ENCODE measurements at places on chromosomes 7 and 10. TPM values are rescaled to one million over a fixed set of nuclear protein-coding genes. Genes with fewer than 3 reads are reported as not detected.

- H3K4me1 ChIP-seq = no peaks in the 10 kb centered on the region
- no peak overlapping the region for H3K4me3 ChIP-seq
- no peaks in the 10 kb centered on the region for H3K27me3 ChIP-seq
- no peak overlapping the region for H3K27ac ChIP-seq
- no peaks in the 10 kb centered on the region for H3K36me3 ChIP-seq
- no peak for DNase-seq
Observed at GRCh38 chr7:112537822-112538387, 57.1 kb downstream of the LSMEM1 start.

- H3K4me3 ChIP-seq = peak overlapping the region; percentile 91
- peaks cover 6% of the 10 kb centered on the region for H3K27me3 ChIP-seq
- DNase-seq = peak; percentile 38
- peaks cover 17% of the 10 kb centered on the region for H3K36me3 ChIP-seq
Observed at GRCh38 chr10:62805231-62806099, 945 bp downstream of the ADO start.

- no peaks in the 10 kb centered on the region for H3K27me3 ChIP-seq
- H3K4me3 ChIP-seq = no peak overlapping the region
- H3K36me3 ChIP-seq = no peaks in the 10 kb centered on the region
Observed at GRCh38 chr7:19413443-19413965, 268.3 kb upstream of the FERD3L start.

- no peaks in the 10 kb centered on the region for H3K27me3 ChIP-seq
- no peak for DNase-seq
- H3K36me3 ChIP-seq = no peaks in the 10 kb centered on the region
- H3K27ac ChIP-seq = no peak within 1 kb of the TSS
Observed at GRCh38 chr7:144403649-144404061, at the start of gene NOBOX. TSS of gene NOBOX (minus strand) at chr7:144403693.

- no peaks in the 10 kb centered on the region for H3K27me3 ChIP-seq
- DNase-seq = peak; percentile 80
- no peak overlapping the region for H3K27ac ChIP-seq
- H3K4me1 ChIP-seq = no peaks in the 10 kb centered on the region
- H3K4me3 ChIP-seq = no peak overlapping the region
Observed at GRCh38 chr7:64098-64915, 128.1 kb upstream of the FAM20C start.

DNA sequence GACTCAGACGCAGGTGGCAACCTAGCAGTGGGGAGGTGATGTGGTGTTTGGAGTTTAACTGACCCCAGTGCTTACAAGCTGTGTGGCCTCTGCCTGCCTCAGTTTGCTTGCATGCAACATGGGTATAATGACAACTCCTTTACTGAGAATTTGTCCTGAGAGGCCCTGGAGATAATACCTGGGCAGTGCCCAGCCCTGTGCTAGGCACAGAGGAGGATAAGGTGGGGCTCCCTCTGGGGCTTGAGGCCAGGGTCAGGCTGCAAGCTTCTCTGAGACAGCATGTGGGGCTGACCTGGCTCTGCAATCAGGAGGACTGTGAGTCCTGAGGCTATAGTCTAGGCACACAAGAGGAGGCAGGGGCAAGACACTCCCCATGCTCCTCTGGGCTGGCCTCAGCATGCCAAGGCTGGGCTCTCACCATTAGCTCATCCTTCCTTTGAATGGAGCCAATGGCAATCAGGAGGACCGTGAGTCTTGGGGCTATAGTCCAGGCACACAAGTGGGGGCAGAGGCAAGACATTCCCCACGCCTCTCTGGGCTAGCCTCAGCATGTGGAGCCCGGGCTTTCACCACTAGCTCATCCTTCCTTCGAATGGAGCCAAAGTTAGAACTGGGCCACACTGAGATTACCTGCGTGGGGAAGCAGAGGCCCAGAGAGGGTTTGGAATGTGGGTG lies 147.9 kb downstream of the RPS24 start:
- peak; percentile 6 for DNase-seq
- H3K27me3 ChIP-seq = peaks cover 35% of the 10 kb centered on the region
- no peak overlapping the region for H3K27ac ChIP-seq
- H3K36me3 ChIP-seq = no peaks in the 10 kb centered on the region
- peaks cover 6% of the 10 kb centered on the region for H3K4me1 ChIP-seq

DNA sequence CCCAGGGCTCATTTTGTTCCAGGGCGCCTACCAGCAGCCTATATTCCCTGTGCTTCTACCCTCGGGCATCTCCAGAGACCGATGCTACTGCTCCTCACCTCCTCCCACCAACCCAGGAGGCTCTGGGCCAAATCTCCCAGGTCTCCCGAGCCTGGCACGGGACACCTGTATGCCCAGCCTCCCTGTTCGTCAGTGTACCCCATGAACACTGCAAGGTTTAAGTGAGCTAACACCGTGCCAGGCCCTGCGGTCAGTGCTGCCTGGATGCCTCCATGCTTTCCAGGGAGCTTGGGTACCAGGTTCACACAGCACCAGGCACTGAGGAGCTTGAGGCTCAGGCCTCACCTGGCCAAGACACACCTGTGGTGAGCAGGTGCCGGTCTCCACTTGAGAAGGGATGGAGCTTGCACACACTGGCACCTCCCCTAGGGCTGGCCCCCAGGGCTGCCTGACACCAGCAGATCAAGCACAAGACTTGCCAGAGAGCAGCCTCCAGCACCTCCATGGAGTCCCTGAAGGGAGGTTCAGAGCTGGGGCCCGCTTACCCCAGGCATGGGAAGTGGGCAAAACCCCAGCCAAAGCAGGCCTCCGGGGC lies 80.3 kb downstream of the FAM53B start:
- H3K27ac ChIP-seq = no peak overlapping the region
- H3K36me3 ChIP-seq = peaks cover 8% of the 10 kb centered on the region
- no peak for DNase-seq
- no peaks in the 10 kb centered on the region for H3K4me1 ChIP-seq

GRCh38 chr7:47074702-47075153 lies 507.2 kb downstream of the TNS3 start:
- no peaks in the 10 kb centered on the region for H3K36me3 ChIP-seq
- no peak overlapping the region for H3K4me3 ChIP-seq
- H3K27me3 ChIP-seq = no peaks in the 10 kb centered on the region
- no peaks in the 10 kb centered on the region for H3K4me1 ChIP-seq

- H3K36me3 ChIP-seq = no peaks in the 10 kb centered on the region
- H3K4me3 ChIP-seq = no peak overlapping the region
- peaks cover 14% of the 10 kb centered on the region for H3K4me1 ChIP-seq
- peak overlapping the region; percentile 93 for H3K27ac ChIP-seq
- H3K27me3 ChIP-seq = no peaks in the 10 kb centered on the region
Observed at GRCh38 chr7:81623251-81623855, 146.5 kb downstream of the HGF start.

DNA sequence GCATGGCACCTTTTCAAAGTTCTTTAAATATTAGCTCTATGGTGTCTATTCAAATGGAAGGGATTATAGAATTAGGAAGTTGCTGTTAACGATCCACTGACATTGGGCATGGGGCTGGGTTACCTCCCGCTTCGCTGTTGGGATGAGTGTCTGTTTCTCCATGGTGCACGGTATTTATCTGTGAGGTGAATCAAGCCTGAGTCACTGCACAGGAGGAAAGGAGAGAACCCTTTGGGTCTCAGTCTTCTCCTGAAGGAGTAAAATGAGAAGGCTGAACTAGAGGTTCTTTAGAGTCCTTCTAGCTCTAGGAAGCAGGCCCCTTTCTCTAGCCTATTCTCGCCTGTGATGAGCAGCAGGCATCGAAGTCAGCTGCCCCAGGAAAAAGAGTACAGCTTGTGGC lies 7.3 kb downstream of the JCAD start:
- no peak overlapping the region for H3K4me3 ChIP-seq
- no peaks in the 10 kb centered on the region for H3K4me1 ChIP-seq
- peaks cover 28% of the 10 kb centered on the region for H3K27me3 ChIP-seq
- DNase-seq = peak; percentile 31

DNA sequence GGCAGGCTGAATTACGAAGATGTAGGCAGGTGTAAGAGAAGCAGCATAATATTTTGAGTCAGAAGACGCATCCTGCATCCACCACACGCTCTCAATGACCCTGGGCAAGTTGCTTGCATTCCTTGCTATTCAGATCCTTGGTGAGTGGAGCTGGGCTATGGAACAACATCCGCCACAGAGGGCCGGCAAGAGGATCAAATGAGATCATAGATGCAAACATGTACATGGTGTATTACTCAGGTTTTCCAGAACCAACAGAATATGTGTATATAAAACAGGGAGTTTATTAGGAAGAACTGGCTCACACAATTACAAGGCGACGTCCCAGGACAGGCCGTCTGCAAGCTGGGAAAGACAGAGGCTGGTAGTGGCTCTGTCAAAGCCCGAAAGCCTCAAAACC lies 51.5 kb downstream of the ADAM12 start:
- no peaks in the 10 kb centered on the region for H3K4me1 ChIP-seq
- no peak overlapping the region for H3K4me3 ChIP-seq
- H3K27ac ChIP-seq = no peak overlapping the region
- no peak for DNase-seq
- no peaks in the 10 kb centered on the region for H3K27me3 ChIP-seq
- no peaks in the 10 kb centered on the region for H3K36me3 ChIP-seq

DNA sequence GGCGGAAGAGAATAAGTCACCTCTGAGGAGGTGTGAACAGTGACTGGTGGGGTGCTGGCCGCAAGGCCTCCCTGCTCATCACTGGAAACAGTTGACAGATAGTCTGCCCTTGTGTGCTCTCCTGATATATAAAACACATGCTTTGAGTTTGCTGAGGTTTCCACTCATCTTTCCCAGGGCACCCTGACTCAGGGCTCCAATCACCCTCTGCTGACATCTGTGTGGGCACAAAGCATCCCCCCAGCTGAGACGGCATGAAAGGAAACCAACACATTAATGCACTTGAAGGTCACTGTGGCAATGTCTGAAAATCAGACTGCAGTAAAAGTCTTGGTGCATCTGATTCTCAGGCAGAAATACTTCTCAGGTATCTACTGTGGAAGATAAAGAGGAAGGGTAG lies 49.8 kb downstream of the EPDR1 start:
- no peaks in the 10 kb centered on the region for H3K36me3 ChIP-seq
- no peak overlapping the region for H3K4me3 ChIP-seq
- H3K27ac ChIP-seq = no peak overlapping the region
- no peaks in the 10 kb centered on the region for H3K4me1 ChIP-seq

DNA sequence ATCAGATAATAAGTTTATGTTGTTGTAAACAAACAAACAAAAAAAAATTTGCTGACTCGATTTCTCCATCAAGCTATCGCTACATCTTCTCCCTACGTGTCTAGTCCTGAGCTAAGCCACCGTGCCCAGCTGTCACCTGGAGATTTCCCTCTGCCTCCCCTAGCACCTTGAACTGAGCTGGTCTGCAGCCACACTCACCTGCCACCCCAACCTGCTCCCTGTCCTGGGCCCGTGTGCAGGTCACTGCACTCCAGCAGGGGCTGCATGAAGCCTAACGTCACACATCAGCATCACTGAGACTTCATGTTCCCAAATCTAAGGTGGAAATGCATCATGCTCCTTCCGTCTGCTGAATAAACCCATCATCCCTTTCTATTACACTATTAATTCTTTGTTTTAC lies 44.4 kb downstream of the TEX36 start:
- H3K4me3 ChIP-seq = no peak overlapping the region
- no peak for DNase-seq
- H3K27ac ChIP-seq = no peak overlapping the region

GRCh38 chr7:94368371-94368791 lies 26.3 kb upstream of the COL1A2 start:
- H3K4me1 ChIP-seq = peaks cover 17% of the 10 kb centered on the region
- H3K27me3 ChIP-seq = no peaks in the 10 kb centered on the region
- H3K36me3 ChIP-seq = no peaks in the 10 kb centered on the region
- peak; percentile 70 for DNase-seq
- H3K27ac ChIP-seq = peak overlapping the region; percentile 82

DNA sequence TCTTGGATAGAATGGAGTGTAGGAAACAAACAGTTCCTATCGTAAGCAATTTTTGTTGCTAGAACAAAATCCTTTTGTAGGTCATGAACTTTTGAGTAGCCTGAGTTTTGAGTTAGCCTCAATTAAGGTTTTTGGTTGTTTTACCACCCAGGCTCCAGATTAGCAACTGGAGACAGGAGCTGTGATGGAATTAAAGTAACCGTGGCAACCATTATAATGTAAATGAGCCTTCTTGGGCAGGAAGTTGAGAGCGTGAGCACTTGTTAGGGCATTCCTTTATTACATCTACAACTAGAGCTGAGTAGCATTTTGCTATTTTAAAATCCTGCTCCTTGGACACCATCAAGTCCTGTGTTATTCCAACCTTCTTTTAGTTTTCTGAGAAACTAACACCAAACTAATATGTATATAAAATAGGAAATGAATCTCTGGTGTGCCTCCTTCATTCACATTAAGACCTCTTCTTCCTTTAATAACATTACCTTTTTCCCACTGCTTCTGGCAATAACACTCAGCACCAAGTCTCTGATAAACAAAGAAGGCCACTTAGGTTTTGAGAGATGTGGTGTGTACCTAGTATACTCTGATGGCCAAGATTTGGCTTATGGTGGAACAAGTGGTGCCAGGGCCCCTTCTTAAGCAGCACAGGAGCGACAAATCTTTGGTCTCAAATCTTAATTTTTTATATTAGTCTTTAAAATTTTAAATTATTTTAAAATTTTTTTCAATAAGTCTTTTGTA lies 34.0 kb downstream of the AHCYL2 start:
- no peak overlapping the region for H3K4me3 ChIP-seq
- H3K27me3 ChIP-seq = no peaks in the 10 kb centered on the region
- no peak for DNase-seq
- peaks cover 5% of the 10 kb centered on the region for H3K36me3 ChIP-seq

PLA2G12B gene
- not detected for total RNA-seq

DMBT1 gene
- total RNA-seq = 7.6 TPM

EBLN1 gene
- not detected for total RNA-seq

RELN gene
- not detected for total RNA-seq

APBB1IP gene
- not detected for total RNA-seq

EPO gene
- not detected for total RNA-seq
